Naive thymus-derived CD8-positive, alpha-beta T cell (primary cell): ENCODE measurements at places on chromosomes 7 and 10.

- peaks cover 88% of the 10 kb centered on the region for H3K4me1 ChIP-seq
- H3K36me3 ChIP-seq = peaks cover 2% of the 10 kb centered on the region
- no peak overlapping the region for H3K4me3 ChIP-seq
- peak overlapping the region; percentile 93 for H3K27ac ChIP-seq
- peak; percentile 6 for DNase-seq
These were observed 51.1 kb upstream of the IL6 start for GRCh38 chr7:22675917-22676343.

GRCh38 chr7:104895522-104896236 is 118.3 kb upstream of the KMT2E start:
- no peak for DNase-seq
- no peaks in the 10 kb centered on the region for H3K4me1 ChIP-seq
- no peak overlapping the region for H3K4me3 ChIP-seq
- H3K36me3 ChIP-seq = no peaks in the 10 kb centered on the region

DNA sequence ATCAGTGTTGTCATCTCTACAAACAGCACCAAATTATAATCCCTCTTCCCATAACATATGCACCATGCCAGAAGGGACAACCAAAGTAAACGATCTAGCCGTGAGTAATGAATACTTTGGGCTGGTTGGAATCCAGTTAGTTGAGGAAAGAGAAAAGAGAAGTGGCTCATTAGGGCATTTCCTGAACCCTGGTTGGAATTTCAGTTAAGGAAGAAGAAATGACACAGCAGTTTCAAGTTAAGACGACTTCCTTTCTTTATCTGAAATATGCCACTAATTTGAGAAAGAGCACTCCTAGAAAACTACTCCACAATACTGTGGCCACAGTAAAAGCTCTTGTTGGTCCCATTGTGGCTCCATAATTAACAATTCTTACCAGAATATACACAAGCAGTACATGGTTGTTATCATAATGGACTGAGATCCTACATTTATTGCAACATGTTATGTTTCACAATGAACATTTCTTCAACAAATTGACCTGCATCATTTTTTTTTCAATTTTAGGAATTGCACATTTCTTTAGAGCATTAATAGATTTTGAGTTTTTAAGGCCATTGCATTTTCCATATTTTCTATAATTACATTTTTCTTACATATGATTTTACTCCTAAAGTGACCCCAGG is at the start of gene TFEC:
Gene TFEC, minus strand, starts transcription at position 113 of the 626 bp plus-strand sequence. CDS start 46,322 bp downstream, outside the sequence.
- peaks cover 10% of the 10 kb centered on the region for H3K27me3 ChIP-seq
- H3K27ac ChIP-seq = no peak within 1 kb of the TSS
- H3K36me3 ChIP-seq = no peaks in the 10 kb centered on the region
- no peaks in the 10 kb centered on the region for H3K4me1 ChIP-seq
- H3K4me3 ChIP-seq = no peak within 1 kb of the TSS

GRCh38 chr7:121530227-121531174 is 134.4 kb upstream of the FAM3C start:
- H3K4me1 ChIP-seq = no peaks in the 10 kb centered on the region
- no peak overlapping the region for H3K4me3 ChIP-seq
- H3K27ac ChIP-seq = peak overlapping the region; percentile 9
- peak; percentile 26 for DNase-seq
- H3K36me3 ChIP-seq = no peaks in the 10 kb centered on the region
- peaks cover 13% of the 10 kb centered on the region for H3K27me3 ChIP-seq

DNA sequence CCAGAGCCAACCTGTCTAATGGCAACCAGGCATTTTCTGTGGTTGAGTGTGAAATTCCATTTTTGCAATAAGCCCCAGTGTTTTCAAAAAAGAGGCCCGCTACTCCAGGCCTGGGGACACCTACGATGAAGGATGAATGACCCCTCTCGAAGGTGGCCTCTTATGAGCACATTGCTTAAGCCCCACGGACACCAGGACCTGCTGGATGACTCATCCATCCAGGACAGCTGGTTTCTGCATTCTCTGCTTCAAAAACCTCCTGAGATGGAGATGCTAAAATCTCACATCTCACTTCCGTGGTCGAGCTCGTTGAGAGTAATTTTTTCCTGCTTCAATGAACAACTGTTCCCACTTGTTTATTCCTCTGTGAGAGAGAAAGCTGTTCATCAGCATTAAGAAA is 150.2 kb upstream of the FZD8 start:
- no peaks in the 10 kb centered on the region for H3K36me3 ChIP-seq
- no peak overlapping the region for H3K27ac ChIP-seq
- DNase-seq = no peak
- H3K27me3 ChIP-seq = peaks cover 11% of the 10 kb centered on the region

- no peak for DNase-seq
- peaks cover 1% of the 10 kb centered on the region for H3K4me1 ChIP-seq
- H3K36me3 ChIP-seq = no peaks in the 10 kb centered on the region
- no peak overlapping the region for H3K27ac ChIP-seq
- H3K27me3 ChIP-seq = peaks cover 31% of the 10 kb centered on the region
- H3K4me3 ChIP-seq = no peak overlapping the region
These were observed 18.9 kb upstream of the OPN4 start for GRCh38 chr10:86635402-86635801.

DNA sequence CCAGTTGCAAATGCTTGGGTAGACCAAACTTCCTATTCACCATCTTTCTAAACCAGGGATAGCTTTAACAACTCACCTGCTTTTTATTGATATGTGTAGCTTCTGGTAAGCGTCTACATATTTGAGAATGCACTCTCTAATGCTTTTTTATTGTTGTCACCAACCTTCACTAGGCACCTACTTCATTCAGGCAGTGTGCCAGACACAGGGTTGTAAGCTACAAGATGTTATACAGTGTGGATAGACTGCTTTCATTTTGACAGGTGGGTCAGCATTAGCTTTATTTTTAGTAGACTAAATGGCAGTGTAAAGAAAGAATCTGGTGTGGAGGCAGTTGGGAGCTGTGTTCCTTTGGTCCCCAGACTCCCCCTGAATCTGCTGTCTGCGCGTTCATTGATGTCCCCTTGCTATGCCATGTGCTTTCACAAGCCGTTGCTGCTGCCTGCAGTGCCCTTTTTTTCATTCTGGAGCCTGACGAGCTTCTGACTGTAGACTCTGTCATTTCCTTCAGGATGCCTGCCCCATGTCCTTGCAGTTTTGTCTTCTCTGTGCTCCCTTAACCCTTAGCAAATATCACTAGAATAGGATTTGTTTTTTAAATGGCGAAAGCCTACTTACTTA is 32.1 kb downstream of the NRF1 start:
- peaks cover 37% of the 10 kb centered on the region for H3K36me3 ChIP-seq
- DNase-seq = no peak
- H3K27me3 ChIP-seq = no peaks in the 10 kb centered on the region
- H3K4me1 ChIP-seq = peaks cover 25% of the 10 kb centered on the region

- H3K36me3 ChIP-seq = peaks cover 2% of the 10 kb centered on the region
- no peak overlapping the region for H3K4me3 ChIP-seq
- DNase-seq = peak; percentile 83
- peak overlapping the region; percentile 56 for H3K27ac ChIP-seq
- no peaks in the 10 kb centered on the region for H3K27me3 ChIP-seq
These were observed 97.1 kb downstream of the RGS10 start for GRCh38 chr10:119445311-119445934.

DNA sequence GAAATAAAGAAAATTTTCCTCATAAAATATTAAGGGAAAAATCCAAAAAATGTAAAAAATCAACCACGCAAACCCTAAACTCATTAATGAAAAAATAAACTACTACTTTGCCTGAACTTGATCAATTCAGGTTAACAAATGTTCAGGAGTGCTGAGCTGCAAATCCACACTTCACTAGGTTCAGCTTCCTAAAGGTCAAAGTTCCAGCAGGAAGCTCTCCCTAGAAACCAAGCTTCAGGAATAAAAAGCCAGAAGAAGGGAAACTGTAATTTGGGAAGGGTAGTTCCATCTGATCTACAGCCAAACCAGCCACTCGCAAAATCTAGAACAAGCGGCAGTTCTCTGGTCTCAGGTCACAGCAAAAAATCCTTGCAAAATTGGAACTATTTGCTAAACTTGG is 7.8 kb upstream of the NMT2 start:
- H3K4me3 ChIP-seq = no peak overlapping the region
- peaks cover 22% of the 10 kb centered on the region for H3K4me1 ChIP-seq
- DNase-seq = no peak
- H3K27ac ChIP-seq = no peak overlapping the region
- no peaks in the 10 kb centered on the region for H3K36me3 ChIP-seq

- peak overlapping the region; percentile 85 for H3K27ac ChIP-seq
- no peaks in the 10 kb centered on the region for H3K27me3 ChIP-seq
- H3K4me1 ChIP-seq = peaks cover 4% of the 10 kb centered on the region
- no peak for DNase-seq
- peaks cover 28% of the 10 kb centered on the region for H3K36me3 ChIP-seq
These were observed 74.1 kb downstream of the RALA start for GRCh38 chr7:39697483-39697882.

DNA sequence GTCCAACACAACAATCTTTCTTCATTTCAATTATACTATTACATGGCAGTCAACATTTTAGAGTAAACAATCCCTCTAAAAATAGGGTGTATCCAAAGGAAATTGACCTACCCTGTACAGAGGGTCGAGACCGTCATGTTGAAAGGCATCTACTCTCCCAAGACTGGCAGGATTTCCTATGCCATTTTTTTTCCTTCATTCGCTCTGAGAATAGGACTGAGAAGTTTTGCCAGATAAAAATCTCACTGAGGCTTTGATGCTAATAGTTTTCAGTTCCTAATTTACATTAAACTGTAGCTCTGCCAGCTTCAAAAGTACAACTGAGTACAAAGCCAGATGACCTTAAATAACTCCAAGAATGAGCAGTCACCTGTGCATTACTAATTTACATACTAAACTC is 84.5 kb upstream of the SEMA3C start:
- no peaks in the 10 kb centered on the region for H3K4me1 ChIP-seq
- H3K27me3 ChIP-seq = no peaks in the 10 kb centered on the region
- no peak overlapping the region for H3K4me3 ChIP-seq
- no peak overlapping the region for H3K27ac ChIP-seq
- no peak for DNase-seq

DNA sequence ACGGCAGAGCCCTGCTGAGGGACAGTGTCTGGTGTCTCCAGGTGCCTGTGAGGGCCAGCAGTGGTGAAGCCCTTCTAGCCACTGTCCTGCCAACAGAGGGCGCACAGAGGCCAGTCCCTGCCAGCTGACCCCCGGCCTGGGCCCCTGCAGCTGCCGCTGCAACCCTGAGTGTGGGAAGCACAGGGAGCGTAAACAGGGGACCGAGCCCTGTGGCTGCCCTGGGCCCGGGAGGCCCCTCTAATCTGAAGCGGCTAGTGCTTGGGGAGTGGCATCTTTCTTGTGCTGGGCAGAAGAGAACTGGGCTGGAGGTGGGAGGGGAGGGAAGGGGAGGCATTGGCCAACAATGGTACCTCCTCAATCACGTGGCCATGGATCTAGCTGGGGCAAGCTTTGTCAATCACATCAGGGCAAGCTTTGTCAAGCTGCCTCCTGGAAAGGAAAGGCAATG is 34.6 kb downstream of the TRIM8 start:
- no peak overlapping the region for H3K4me3 ChIP-seq
- H3K36me3 ChIP-seq = no peaks in the 10 kb centered on the region
- H3K4me1 ChIP-seq = peaks cover 46% of the 10 kb centered on the region
- DNase-seq = no peak
- H3K27ac ChIP-seq = peak overlapping the region; percentile 90
- no peaks in the 10 kb centered on the region for H3K27me3 ChIP-seq

DNA sequence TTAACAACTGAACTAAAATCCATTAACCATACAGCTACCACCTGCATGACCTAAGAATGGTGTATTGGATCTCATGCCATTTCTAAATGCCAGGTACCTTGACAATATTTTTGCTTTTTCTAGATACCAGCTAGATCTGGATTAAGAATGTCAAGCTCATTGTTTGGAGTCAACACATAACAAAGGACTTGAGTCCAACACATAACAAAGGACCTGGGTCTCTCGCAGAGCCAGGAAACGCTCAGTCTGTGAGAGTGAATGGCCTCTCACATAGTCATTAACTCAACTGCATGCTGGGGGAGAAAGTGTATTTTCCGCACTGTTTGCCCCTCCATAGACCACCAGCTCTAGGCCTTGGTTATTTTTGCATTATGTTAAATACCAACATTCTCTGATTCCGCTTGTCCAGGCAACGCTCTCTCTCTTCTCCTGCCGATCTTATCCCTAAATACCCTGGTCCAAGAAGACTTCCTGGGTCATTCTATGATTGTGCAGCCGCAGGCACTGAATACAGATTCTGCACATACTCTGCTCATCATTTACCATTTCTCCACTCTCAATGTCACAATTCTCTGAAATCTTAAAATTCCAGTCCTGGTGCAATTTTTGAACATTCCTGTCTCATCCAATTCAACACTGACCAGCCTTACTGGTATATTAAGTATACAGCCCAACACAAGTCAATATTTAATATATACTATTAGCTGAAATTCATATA is 31.2 kb downstream of the ITIH5 start:
- H3K4me1 ChIP-seq = no peaks in the 10 kb centered on the region
- peaks cover 22% of the 10 kb centered on the region for H3K36me3 ChIP-seq
- no peak for DNase-seq
- H3K27me3 ChIP-seq = peaks cover 29% of the 10 kb centered on the region
